ENCODE measurements at places on chromosomes 7 and 10.

DNA sequence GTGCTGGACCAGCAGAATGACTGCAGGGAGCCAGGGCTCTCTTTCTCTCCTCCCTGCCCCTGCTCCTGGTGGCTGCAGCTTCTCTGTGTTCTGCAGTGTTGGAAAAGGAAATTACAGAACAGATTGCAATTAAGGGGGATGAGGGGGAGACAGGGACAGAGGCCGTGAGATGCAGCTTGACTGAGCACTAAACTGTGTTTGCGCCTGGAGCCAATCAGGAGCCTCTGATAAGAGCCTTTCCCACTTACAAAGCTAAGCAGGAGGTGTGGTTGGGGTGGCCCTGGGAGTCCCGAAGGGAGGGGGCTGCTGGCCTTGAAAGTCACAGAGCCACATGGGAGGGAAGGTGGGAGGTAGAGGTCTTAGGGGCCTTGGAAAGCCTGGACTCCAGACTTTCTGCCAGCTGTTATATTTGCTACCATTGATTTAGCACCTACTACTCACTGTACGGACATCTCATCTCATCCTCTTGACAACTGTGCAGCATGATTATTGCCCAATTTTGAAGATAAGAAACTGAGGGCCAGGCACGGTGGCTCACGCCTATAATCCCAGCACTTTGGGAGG, 26.7 kb downstream of the TRIM8 start:
- DNase-seq: peak; percentile 28

GRCh38 chr10:132142396-132143161, 44.2 kb upstream of the DPYSL4 start:
- DNase-seq: peak; percentile 25

DNA sequence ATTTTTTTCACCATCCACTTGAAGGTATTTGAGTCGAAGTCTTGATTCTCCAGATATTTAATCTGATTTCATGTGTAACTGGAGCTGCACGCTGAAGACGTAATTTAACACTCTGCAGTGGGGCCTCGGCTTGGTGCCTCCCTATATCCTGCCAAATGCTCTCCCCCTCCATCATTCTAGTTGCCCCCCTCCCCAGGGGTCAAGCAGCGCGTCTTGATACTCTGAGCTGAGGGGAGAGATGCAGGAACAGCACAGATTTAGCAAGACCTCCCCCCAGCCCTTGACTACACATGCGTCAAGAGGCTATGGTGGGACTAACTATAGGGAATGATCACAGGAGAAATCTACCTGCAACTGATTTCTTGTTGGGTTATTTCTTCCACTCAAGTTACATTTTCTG, 85.8 kb downstream of the PRPF18 start:
- peak; percentile 89 for DNase-seq

GRCh38 chr10:119706521-119707278, 19.1 kb upstream of the INPP5F start:
- DNase-seq: no peak

GRCh38 chr7:7504910-7505704, 30.6 kb downstream of the COL28A1 start:
- DNase-seq: no peak

DNA sequence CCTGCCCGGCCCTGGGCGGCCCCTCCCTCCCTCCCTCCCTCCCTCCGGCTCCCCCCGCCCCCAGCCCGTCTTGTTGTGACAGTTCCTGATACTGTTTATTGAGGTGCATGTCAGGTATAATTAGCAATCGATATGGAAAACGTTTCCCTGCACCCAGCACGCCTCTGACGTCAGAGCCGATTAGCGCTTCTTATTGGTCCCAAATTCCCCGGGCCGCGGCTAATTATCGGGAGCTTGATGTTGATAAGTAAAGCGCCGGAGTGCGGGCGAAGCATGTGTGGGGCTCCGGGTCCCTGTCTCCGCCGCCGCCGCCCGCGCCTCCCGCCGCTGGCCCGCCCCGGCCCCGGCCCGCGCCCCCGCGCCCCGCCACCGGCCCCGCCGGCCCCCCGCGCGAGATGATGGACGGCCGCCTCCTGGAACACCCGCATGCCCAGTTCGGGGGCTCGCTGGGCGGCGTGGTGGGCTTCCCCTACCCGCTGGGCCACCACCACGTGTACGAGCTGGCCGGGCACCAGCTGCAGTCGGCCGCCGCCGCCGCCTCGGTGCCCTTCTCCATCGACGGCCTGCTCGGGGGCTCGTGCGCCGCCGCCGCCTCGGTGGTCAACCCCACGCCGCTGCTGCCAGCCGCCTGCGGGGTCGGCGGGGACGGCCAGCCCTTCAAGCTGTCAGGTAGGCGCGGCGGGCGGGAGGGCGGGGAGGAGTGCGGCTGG, at the start of gene UNCX:
Gene UNCX, plus strand, starts transcription at position 250 of the 710 bp plus-strand sequence. Its CDS starts 146 bp downstream, at position 396.
- DNase-seq: no peak

DNA sequence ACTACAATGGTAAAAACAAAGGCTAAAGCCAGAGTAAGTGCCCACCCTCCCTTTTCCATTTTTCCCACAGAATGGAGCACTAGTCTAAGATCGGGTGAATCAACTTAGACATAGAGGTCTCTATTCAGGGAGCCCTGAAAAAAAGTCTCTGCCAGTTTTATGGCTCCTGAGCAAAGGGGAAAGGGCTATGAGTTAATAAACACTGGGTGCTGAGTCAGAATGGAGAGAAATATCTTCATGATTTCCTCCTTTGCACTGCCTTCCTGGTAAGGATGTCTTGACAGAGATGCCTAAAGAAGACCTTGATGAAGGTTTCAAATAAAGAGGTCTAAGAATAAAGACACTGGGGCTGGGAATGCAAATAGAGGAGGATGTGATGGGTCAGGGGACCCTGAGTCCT, 607.4 kb upstream of the MBL2 start:
- DNase-seq: no peak

DNA sequence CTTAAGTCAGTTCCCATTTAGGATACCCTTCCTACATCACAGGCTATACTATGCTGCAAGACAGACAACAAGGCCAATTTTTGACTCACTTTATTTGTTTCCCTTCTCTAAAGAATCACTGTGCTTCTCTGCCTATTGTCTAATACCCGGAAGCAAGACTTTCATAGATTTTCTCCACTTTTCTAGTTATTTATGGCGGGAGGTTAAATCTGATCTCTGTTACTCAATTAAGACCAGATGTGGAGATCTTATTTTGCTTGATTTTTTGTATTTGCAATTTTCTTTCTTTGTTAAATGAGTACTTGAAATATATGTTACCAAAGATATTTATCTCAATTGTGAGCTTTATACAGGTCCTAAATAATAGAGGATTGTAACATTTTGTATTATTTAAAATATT, 511.5 kb downstream of the ATRNL1 start:
- no peak for DNase-seq

GRCh38 chr10:108862676-108863350, 1060.5 kb downstream of the XPNPEP1 start:
- no peak for DNase-seq

DNA sequence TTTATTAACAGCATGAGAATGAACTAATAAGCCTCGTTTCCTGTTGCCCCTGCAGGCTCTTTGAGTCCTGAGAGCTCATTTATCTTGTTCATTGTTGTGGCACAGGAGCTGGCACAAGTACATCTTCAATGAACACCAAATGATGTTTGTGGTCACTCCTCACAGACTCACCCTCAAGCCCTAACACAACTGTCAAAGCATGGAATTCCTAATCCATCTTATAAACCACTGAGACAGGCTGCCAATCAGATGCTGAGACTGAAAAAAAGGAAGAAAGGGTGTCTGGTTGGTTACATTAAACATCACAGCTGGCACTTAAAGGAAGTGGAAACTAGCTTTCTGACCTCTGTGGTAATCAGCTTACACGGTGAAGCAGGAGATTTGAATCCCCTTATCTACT, 7.7 kb upstream of the CCDC172 start:
- DNase-seq: no peak

DNA sequence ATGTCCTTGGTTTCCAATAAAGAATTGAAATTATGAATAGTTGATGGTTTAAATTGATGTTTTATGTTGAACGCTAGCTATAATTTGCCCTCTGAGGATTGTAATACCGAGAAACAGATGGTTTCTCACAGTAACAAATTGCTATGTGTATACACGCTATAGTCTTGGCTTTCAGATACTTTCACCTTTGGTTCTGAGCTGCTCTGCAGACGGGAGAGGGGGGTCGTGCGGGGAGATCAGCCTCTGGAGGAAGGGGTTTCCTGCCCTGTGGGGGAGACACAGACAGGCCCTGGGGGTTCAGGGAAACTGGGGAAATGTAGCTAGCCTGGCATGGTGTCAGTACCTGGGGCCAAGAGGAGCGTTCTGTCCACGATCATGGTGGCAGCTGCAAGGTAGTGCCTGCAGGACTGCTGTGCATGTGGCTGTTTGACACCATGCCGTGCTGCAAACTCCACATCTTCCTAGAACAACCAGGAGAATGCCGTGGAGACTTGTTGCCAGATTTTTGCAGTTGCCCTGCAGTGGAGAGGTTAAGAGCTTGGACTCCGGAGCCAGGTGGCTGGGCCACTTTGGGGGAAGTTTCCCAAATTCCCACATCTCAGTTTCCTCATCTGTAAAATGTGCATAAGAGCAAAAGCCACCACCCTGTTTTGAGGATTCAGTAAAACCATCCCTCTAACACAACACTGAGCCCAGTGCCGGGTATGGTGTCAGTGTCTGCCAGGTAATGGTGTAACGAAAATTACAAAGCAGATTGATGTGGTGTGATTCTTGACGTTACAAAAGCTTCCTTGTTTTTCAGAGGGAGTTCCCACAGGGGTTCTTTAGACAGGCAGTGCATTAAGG, 167.9 kb downstream of the CUX1 start:
- peak; percentile 40 for DNase-seq

- DNase-seq: no peak
These were observed 98.6 kb upstream of the FGFR2 start for GRCh38 chr10:121696854-121697253.
